ENCODE measurements at places on chromosomes 4 and X.
A peak's percentile ranks its signal among the peaks of the same experiment; 100 is the strongest.

DNA sequence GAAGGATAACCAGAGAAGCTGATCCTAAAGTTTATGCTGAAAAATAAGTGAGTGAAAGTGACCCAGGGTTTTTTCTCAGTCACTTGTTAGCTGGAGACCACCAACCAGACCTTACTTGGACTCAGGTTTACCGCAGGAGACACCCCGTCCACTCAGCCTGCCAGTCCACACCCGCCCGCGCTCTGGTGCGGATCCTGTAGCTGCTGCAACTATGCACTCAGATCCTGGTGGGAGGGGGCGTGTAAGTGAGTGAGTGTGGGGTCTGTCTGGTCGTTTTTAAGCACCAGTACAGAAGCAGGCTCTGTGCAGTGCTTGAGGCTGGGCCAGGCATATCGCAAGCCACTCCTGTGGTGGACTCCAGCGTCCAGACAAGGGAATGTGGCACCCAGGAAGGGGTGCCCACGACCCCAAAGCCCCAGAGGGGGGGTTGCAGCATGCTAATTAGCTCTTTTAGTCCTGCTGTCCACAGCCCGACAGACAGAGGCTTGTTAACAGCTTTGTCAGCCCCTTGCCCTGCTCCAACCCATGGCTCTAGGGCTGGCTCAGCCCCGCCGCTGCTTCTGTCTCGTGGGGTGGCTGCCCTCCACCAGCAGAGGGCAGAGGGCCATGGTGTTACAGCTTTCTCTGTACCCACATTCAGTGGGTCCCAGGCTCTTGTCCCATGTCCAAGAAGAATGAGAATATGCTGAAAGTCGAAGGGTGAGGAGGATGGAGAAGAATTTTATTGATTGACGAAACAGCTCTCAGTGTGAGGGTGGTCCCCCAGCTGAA, 40.4 kb upstream of the PPP1R2C start:
- no peak for DNase-seq

GRCh38 chr4:76696109-76696508, 201.8 kb downstream of the SOWAHB start:
- no peak for DNase-seq

DNA sequence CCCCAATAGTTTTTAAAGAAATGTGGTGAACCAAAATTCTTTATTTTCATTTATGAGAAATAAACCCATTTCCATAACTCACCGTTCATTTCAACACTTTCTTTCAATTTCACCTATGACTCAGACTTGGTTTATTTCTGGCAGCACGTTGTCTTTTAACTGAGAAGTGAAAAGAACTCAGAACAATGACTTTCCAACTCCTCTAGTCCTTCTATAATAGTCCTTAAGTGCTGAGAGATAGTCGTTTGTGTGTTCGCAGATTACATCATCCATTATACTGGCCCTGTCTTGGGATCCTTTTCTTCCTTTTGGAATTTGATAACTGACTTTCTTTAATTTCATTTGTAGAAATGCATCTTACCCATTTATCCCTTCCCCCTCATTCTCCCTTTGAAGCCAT, 113.6 kb downstream of the GLUD2 start:
- DNase-seq: no peak

DNA sequence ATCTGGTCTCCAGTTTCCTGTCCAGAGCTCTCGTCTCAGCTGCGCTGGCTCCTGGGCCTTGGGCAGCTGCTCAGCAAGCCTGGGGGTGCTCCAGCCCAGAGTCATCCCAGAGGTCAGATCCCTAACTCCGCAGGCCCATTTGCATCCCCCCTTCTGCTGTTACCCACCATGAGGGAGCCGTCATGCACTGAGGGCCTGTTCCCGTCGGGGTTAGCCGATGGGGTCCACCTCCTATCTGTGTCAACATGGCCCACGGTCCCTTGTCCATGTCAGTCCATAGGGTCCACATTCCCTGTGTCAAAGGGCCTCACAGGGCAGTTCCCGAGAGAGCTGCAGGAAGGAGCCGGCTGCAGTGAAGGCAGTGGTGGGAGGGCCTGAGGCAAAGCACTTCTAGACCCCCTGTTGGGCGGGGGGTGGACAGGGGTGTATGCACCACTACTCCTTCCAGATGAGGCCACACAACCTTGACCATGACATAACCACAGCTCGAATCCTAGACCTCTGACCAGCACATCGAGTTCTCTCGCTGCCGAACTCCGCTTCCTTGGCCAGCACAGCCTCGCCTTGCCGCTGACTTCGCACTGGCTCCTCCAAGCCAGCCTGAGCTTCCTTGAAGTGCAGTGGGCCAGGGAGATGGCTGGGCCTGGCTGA, 24.9 kb downstream of the WDR1 start:
- DNase-seq: no peak

DNA sequence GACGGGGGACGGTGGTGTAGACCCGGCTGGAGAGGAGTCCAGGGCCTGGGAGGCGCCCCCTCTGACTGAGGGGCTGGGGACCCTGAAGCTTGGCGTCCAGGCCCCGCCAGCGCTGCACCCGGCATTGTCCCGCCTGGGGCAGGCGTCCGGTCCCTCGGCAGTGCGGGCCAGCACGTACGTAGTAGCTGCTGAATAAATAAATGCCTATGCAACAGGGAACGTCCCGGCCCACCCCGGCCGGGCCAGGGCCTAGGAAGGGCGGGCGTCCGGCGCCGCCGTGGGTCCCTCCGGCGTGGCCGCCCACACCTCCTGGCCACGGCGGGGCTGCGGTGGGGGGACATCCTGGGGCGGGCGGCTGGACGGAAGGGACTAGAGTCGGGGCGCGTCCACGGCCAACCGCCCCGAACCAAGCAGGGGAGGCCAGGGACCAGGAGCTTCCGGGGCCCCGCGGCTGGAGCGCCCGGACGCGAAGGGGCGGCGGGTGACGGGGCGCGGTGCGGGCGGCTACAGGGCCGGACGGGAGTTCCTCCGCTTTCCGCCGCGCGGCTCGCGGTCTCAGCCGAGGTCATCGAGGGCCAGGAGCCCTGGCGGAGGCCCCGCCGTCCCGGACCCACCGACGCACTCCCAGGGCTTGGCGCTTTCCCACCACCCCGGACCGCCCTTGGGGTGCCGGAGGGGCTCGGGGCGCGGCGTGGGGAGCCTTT, 886 bp upstream of the WWC2 start:
- no peak for DNase-seq

- no peak for DNase-seq
Observed at GRCh38 chr4:185013417-185014125, 4.7 kb upstream of the HELT start.

GRCh38 chrX:10381193-10381592, 224.4 kb downstream of the CLCN4 start:
- peak; percentile 68 for DNase-seq

GRCh38 chrX:37995428-37995827, 10.9 kb upstream of the SYTL5 start:
- DNase-seq: no peak
